ENCODE measurements at places on chromosomes 6 and 20.

- DNase-seq = no peak
These were observed 49.7 kb upstream of the DDR1 start for GRCh38 chr6:30834646-30835045.

GRCh38 chr20:24911461-24911860 is 37.6 kb upstream of the CST7 start:
- DNase-seq = no peak

DNA sequence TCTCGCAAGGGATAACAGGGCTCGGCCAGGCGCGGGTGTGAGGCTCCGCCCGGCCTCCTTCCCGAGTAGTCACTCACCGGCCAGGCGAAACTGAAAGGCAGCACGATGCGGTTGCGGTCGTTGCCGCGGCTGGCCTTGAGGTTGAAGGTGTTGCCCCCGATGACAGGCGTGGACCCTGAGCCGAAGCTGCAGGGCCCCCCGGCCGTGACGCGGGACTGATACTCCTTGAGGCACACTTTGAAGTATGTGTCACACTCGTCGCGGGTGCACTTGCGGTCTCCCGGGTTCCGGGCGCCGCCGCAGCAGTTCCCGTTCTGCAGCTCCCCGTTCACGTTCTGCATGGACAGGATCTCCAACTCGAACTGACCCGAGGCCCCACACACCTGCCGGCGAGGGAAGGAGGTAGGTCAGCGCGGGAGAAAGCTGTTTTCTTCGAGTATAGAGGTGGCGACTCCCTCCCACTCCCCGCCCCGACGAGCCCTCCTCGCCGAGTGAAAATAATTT is 1.1 kb downstream of the JAG1 start:
- no peak for DNase-seq

GRCh38 chr20:50110141-50111047 is 2.6 kb downstream of the UBE2V1 start:
- DNase-seq = no peak
